Omental fat pad (tissue), 4 donors: ENCODE measurements at places on chromosomes 6 and 20.

GRCh38 chr6:74091136-74091793 is 395.3 kb downstream of the CD109 start:
- no peak for DNase-seq

- no peak for DNase-seq
These were observed 60.7 kb downstream of the FAM120B start for GRCh38 chr6:170367241-170367640.

GRCh38 chr6:148867862-148868261 is 121.0 kb downstream of the UST start:
- no peak for DNase-seq

GRCh38 chr6:167240034-167240541 is 51.0 kb upstream of the UNC93A start:
- DNase-seq: no peak

- no peak for DNase-seq
These were observed 301.8 kb downstream of the FOXC1 start for GRCh38 chr6:1911474-1911873.

DNA sequence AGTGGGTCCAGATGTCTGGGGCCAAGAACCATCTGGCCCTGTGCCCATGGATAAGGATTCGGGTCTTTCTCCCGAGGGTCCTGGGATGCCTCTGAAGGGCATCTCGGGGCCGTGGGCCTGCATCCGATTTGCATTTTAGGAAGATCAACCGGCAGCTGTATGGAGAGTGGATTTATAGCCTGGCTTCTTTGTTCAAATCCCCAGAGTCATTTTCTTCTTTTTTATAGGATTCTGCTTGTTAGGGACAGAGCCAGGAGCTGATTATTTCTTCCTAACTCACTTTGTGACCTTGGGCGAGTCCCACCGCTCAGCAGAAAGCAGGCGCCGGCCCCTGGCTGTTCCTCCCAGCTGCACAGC is 52.9 kb upstream of the APCDD1L start:
- DNase-seq: no peak

GRCh38 chr20:8005033-8005432 is 14.5 kb downstream of the TMX4 start:
- no peak for DNase-seq

DNA sequence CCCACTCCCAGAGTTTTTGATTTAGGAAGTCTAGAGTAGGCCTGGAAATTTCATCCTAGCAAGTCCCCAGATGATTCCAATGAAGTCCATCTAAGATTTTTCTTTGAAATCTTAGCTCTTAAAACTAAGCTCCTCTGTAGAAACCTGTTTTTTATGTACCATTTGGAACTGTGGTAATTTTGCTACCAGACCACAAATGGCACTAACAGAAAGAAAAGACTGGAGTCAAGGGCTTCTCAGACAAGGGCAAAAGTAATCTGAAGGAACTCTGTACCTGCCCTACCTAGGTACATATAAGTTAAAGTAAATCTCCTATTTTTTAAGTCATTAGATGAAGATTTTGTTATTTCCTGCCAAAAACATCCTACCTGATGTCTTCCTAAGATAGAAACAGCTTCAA is 155.0 kb upstream of the HTR1E start:
- no peak for DNase-seq

GRCh38 chr20:32497589-32498224 is 87.4 kb downstream of the NOL4L start:
- DNase-seq: no peak

- DNase-seq: no peak
These were observed 54.2 kb downstream of the QKI start for GRCh38 chr6:163468738-163469137.

- DNase-seq: no peak
These were observed 677.4 kb upstream of the CITED2 start for GRCh38 chr6:140051521-140052512.

DNA sequence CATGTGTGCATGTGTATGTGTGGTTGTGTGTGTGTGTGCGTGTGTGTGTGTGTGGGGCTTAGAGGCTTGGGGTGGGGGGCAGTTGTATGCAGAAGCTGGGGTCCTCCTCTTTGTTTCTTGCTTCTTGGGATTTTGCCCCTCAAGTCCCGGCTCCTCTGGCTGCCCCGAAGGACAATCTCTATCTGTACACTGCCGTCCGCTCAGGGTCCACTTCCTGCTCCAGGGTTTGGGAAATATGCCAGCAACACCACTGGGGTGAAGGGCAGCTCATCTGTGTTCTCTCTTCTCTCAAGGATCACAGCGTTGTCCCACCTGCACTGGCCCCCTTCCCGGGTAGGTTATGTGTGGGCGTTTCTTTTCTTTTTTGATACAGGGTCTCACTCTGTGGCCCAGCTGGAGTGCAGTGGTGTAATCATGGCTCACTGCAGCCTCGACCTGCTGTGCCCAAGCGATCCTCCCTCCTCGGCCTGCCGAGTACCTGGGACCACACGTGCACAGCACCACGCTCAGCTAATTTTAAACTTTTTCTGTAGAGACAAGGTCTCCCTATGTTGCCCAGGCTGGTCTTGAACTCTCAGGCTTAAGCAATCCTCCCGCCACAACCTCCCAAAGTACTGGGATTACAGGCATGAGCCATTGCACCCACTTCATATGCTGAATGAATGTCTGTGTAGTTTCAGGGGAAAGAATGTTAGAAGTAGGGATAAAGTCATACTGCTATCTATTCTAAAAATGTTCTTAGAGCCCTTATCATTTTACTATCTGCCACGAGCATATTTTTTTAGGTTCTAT is 25.7 kb downstream of the SLC2A4RG start:
- no peak for DNase-seq

DNA sequence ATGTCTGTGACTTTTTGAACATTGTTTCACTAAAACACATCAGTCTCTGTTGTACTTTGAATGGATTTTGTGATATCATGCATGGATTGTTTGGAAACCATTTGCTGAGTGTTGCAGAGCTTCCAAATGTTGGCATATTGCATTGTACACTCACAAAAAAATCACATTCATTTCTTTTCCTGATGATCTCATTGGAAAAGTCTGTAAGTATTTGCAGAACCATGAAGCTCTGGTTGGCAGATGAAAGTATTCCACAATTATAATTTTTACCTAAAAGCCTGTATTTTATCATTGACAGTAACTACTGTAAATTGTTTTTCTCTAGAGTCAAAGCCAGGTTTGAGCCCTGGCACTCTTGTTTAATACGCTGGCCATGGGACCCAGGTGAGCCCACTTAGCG is 42.1 kb downstream of the VAPB start:
- DNase-seq: no peak

GRCh38 chr6:132231121-132231884 is 170.0 kb downstream of the MOXD1 start:
- DNase-seq: no peak

DNA sequence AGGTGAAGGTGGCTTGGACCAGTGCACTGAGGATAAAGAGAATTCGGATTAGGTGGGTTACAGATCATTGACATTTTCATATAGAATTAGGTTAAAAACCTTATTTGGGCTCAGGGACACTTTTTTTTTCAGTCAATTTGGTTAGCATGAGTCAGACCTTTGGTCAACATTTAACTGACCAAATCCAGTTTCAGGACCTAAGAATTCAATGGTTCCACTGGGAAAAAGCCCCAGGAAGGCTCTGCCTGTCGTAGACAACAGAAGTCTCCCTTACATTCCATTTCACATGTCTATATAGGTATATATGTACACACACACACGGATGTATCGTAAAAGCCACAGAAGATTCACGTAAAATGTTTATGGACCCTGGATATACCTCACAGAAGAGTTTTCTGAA is 184.2 kb upstream of the RREB1 start:
- DNase-seq: no peak

- DNase-seq: no peak
These were observed 105.3 kb upstream of the SUPT3H start for GRCh38 chr6:45483021-45483420.
